ENCODE measurements at places on chromosomes 3 and 15. TPM values are rescaled to one million over a fixed set of nuclear protein-coding genes. Genes with fewer than 3 reads are reported as not detected.

Gene IL20RB
- total RNA-seq, result 2.6 TPM

Gene CYP1A2
- total RNA-seq, result not detected

Gene ACAN
- total RNA-seq, result under 0.01 TPM

Gene RPS27L
- 373 TPM for total RNA-seq

Gene OR5H2
- total RNA-seq, result not detected

Gene CLDN18
- under 0.01 TPM for total RNA-seq

Gene MLH1
- total RNA-seq, result 65.7 TPM

Gene THBS1
- 2,470 TPM for total RNA-seq

Gene CRYBG3
- total RNA-seq, result 42.7 TPM

Gene SKOR1
- total RNA-seq, result 0.15 TPM

Gene FSTL1
- total RNA-seq, result 752 TPM

Gene CHAC1
- total RNA-seq, result 16.9 TPM

Gene SLC6A1
- total RNA-seq, result under 0.01 TPM

Gene INKA1
- 10.5 TPM for total RNA-seq

Gene SV2B
- total RNA-seq, result not detected

Gene OR5AC2
- not detected for total RNA-seq

Gene WDR53
- total RNA-seq, result 6.4 TPM

Gene LTK
- total RNA-seq, result 0.58 TPM

Gene C3orf85
- total RNA-seq, result not detected

Gene CCR9
- not detected for total RNA-seq

Gene GOLGA8R
- total RNA-seq, result 3.9 TPM

Gene CLDN1
- total RNA-seq, result 0.15 TPM

Gene C3orf52
- 1.5 TPM for total RNA-seq

Gene CD86
- total RNA-seq, result not detected

Gene HHATL
- not detected for total RNA-seq

Gene IL5RA
- not detected for total RNA-seq

Gene CCDC191
- total RNA-seq, result 4.2 TPM

Gene GPR149
- not detected for total RNA-seq

Gene STRIT1
- not detected for total RNA-seq

Gene PRR23B
- not detected for total RNA-seq

Gene KLF15
- total RNA-seq, result 4.1 TPM

Gene PDZRN3
- total RNA-seq, result 51.2 TPM

Gene MYRIP
- total RNA-seq, result not detected

Gene NR1I2
- not detected for total RNA-seq

Gene TFRC
- 149 TPM for total RNA-seq

Gene LRTM1
- total RNA-seq, result not detected

Gene ASB7
- 23.7 TPM for total RNA-seq

Gene ANKRD34C
- not detected for total RNA-seq

Gene RAD18
- total RNA-seq, result 6.5 TPM

Gene RETNLB
- not detected for total RNA-seq

Gene RHOV
- not detected for total RNA-seq

Gene IMPG2
- 0.33 TPM for total RNA-seq

Gene FOXL2NB
- not detected for total RNA-seq

Gene ZBBX
- not detected for total RNA-seq

Gene DPP8
- total RNA-seq, result 46.5 TPM

Gene CCDC13
- total RNA-seq, result 0.29 TPM
